ENCODE measurements at places on chromosomes 6 and 20.
A peak's percentile ranks its signal among the peaks of the same experiment; 100 is the strongest.

GRCh38 chr20:3672547-3673171 lies 9.2 kb downstream of the ADAM33 start:
- no peak for DNase-seq

DNA sequence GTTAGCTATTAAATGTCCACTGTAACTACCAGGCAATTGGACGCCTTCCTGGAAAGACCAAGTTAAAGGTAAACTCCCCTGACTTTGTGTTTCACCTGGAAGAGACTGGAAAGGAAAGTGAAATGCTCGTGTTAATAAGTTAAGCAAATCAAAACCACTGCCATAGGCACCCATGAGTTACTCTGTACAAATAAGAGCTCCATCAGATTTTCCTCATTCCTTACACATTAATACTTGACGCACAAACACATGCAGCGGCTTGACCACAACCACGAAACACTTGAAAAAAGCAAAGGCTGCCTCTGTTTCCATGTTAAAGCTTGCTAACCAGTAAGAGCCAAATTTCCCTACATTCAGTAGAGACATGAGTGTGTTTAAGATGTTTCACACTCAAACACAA lies 19.8 kb downstream of the GCM1 start:
- DNase-seq, result no peak

DNA sequence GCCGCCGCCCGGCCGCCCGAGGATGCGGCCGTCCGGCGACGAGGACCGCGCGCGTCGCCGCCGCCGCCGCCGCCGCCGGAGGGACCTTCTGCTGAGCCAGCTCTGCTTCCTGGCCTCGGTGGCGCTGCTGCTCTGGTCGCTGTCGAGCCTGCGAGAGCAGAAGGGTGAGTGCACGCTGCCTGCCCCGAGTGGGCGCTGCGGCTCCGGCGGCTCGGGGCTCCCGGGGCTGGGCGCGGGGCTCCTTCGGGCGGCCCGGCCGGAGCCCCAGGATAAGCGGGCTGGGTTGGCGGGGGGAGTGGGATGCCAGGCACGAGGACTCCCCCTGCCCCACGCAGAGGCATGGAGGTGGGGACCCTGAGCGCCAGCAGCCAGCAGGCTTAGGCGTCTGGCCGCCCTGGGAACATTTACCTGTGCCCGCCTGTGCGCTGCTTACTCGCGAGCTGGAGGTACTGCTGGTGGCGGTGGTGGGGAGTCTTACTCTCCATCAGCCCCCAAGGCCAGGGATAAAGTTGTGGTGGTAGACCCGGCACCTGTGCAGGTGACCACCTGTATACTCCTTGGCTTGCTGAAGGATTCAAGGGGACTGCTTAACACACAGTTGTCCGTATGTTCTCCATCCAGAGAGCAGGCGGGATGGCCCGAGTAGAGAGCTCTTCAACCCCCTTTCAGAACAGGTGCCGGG lies 520 bp downstream of the SLC24A3 start:
- peak; percentile 62 for DNase-seq

DNA sequence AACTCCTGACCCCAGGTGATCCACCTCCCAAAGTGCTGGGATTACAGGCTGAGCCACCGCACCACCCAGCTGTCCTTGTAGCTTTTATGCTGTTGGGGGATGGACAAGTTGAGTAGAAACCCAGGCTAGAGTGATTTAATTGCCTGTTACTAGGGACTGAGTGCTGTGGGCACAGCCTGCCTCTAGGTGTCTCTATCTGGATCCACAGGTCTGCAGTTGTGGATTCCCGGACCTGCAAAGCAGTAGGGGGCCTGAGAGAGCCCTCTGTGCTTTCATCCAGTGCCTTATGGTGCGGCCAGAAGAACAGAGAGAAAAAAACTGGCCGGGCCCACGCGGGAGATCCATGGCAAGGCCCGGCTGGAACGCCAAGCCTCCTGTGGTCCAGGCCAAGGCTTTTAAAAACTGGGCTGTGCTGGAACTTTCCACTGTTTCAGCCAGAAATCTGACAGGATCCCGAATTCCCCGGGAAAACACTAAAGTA lies 5.2 kb downstream of the SIRPA start:
- no peak for DNase-seq

GRCh38 chr20:63330084-63330760 lies 30.9 kb downstream of the CHRNA4 start:
- no peak for DNase-seq

DNA sequence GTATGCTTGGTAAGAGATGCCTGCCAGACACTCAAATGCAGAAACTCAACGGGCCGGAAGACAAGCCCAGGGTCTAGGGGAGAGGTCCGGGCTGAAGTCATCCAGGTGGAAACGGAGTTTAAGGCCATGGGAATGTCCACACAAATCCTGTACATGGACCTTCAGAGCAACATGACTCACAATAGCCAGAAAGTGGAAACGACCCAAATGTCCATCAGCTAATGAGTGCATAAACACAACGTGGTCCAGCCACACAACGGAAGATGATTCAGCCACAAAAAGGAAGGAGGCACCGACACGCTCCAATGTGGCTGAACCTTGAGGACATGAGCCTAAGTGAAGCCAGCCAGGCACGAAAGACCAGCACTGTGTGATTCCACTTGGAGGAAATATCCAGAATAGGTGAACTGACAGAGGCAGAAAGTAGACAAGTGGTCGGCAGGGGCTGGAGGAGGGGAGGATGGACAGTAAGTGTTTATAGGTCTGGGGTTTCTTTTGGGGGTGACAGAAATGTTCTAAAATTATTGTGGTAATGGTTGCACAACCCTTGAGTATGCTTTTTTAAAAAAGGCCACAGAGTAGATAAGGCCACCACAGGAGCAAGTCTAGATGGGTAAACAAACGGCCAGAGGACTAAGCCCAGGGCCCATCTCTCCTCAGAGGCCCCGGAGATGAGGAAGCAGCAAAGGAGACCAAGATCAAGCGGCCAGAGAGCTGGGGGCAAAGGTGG lies 105.6 kb downstream of the PREX1 start:
- DNase-seq, result no peak

DNA sequence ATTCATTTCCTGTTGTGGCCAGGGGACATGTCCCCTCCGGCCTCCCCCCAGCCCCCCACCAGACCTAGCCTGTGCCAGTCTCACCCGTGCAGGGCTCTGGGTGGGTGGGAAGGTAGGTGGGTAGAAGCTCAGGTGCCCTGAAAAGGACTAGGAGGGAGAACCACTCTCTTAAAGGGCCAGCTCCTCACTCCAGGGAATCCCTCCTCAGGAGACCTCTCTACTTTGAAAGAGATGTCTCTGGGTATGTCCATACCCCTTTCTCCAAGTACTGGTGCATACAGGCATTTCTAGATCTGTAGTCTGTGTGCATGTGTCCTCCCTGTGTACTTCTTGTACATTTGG lies 60.8 kb upstream of the EPB41L1 start:
- no peak for DNase-seq

- DNase-seq, result no peak
These were observed 16.8 kb downstream of the VEGFA start for GRCh38 chr6:43786664-43787329.

All from NCI-H2081 (cell line).